Endothelial cell (in vitro differentiated cells): ENCODE measurements at places on chromosomes 5 and 9. TPM values are rescaled to one million over a fixed set of nuclear protein-coding genes. Genes with fewer than 3 reads are reported as not detected.
A peak's percentile ranks its signal among the peaks of the same experiment; 100 is the strongest.

Gene SPATA31D4
- total RNA-seq, result not detected

DNA sequence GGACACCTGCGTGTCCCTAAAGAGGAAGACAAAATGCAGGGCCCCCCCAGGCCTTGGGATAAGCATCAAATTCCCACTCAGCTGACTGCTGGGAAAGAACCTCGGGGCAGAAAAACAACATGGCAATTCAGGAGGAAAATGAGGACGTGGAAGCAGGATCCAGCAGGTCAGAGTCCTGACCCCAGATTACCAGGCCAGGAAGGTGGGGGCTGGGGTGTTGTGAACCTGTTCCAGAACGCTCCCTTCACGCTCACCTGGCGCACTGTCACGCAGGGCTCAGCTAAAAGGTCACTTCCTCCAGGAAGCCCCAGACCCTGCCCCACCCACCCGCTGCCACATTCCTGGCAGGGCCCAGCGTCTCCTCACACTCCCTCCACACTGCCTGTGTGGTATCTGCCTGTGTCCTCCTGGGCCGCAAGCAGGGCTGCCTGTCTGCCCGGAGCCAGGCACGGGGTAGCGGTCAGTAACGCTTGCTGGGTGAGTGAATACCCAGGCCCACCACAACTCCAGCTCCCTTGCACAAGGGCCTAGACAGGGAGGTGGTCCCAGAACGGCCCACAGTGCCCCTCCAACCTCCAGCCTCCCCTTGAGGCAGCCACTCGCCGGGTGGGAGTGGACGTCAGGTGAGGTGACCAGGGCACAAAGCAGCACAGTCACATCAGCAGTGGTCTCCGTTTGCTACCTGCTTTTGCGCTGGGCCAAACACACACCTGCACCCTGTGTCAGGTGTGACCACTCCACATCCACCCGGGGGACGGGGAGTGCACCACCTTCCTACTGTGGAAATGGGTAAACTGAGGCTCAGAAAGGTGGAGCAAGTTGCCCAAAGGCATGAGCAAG is 18.1 kb downstream of the VAV2 start:
- no peak for DNase-seq
- H3K36me3 ChIP-seq, result no peaks in the 10 kb centered on the region
- peaks cover 3% of the 10 kb centered on the region for H3K27me3 ChIP-seq

- peaks cover 2% of the 10 kb centered on the region for H3K27me3 ChIP-seq
- H3K27ac ChIP-seq, result no peak overlapping the region
- no peak for DNase-seq
- peaks cover 21% of the 10 kb centered on the region for H3K36me3 ChIP-seq
- no peak overlapping the region for H3K4me3 ChIP-seq
Observed at GRCh38 chr5:176406436-176407052, 9.8 kb downstream of the CLTB start.

Gene C5orf52
- total RNA-seq, result not detected

GRCh38 chr5:178474562-178475184 is 115.5 kb downstream of the COL23A1 start:
- H3K27me3 ChIP-seq, result no peaks in the 10 kb centered on the region
- H3K36me3 ChIP-seq, result peaks cover 7% of the 10 kb centered on the region
- H3K27ac ChIP-seq, result peak overlapping the region; percentile 49
- H3K4me1 ChIP-seq, result peaks cover 25% of the 10 kb centered on the region
- no peak overlapping the region for H3K4me3 ChIP-seq

- no peak for DNase-seq
- H3K27me3 ChIP-seq, result no peaks in the 10 kb centered on the region
- H3K27ac ChIP-seq, result no peak overlapping the region
- no peak overlapping the region for H3K4me3 ChIP-seq
- H3K4me1 ChIP-seq, result no peaks in the 10 kb centered on the region
Observed at GRCh38 chr5:156532921-156533320, 206.0 kb downstream of the SGCD start.

- H3K4me1 ChIP-seq, result no peaks in the 10 kb centered on the region
- H3K27ac ChIP-seq, result no peak overlapping the region
- H3K27me3 ChIP-seq, result no peaks in the 10 kb centered on the region
- no peak for DNase-seq
- no peaks in the 10 kb centered on the region for H3K36me3 ChIP-seq
Observed at GRCh38 chr9:10204276-10204675, 408.5 kb downstream of the PTPRD start.

DNA sequence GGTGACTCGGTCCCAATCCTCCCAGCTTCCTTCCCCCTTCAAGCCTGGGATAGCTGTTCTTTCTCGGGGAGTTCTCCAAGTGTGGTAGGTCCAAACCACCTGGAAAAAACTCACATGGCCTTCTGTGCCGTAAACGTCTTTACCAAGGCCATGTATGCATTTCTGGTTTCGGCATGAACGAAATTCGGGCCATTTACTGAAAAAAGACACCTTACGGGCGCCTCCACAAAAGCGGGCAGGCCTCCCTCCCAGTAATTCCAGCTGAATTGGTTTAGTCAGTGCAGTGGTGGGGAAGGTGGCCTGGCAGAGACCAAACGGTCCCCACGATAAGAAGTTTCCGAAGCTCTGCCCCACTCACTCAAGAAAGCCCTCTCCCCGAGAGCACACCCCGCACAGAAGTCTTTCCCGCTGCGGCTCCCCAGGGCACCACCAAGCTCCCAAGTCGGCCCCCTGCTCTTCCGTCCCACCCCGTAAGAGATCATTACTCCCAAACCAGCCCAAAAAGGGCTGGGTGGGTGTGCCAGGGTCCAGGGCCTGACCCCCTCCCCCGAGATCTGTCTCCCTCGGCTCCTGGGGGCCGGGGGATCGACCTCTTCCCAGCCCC is 86.3 kb upstream of the MELK start:
- peak overlapping the region; percentile 96 for H3K27ac ChIP-seq

DNA sequence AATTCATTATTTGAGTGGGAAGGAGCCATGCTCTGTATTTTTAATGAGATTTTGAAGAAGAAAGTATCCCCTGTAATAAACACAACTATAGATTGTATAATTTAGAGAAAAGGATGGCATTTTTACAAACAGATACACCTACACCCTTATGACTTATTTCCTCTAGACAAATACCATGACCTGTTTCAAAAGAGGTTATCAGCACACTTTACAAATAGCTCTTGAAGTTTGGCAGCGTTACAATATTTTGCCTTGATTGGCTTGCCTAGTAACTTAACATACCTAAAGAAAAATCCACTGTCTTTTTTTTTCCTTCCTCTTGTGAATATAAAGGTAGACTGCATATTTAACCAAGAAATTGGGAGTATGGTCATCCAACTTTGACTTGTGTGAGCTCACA is 28.5 kb upstream of the CETN3 start:
- H3K4me1 ChIP-seq, result peaks cover 3% of the 10 kb centered on the region
- no peaks in the 10 kb centered on the region for H3K27me3 ChIP-seq
- H3K36me3 ChIP-seq, result no peaks in the 10 kb centered on the region
- no peak overlapping the region for H3K4me3 ChIP-seq
- H3K27ac ChIP-seq, result no peak overlapping the region

- peaks cover 5% of the 10 kb centered on the region for H3K36me3 ChIP-seq
- H3K27ac ChIP-seq, result peak overlapping the region; percentile 87
- H3K27me3 ChIP-seq, result peaks cover 1% of the 10 kb centered on the region
Observed at GRCh38 chr5:102902135-102902448, 147.0 kb downstream of the PAM start.

DNA sequence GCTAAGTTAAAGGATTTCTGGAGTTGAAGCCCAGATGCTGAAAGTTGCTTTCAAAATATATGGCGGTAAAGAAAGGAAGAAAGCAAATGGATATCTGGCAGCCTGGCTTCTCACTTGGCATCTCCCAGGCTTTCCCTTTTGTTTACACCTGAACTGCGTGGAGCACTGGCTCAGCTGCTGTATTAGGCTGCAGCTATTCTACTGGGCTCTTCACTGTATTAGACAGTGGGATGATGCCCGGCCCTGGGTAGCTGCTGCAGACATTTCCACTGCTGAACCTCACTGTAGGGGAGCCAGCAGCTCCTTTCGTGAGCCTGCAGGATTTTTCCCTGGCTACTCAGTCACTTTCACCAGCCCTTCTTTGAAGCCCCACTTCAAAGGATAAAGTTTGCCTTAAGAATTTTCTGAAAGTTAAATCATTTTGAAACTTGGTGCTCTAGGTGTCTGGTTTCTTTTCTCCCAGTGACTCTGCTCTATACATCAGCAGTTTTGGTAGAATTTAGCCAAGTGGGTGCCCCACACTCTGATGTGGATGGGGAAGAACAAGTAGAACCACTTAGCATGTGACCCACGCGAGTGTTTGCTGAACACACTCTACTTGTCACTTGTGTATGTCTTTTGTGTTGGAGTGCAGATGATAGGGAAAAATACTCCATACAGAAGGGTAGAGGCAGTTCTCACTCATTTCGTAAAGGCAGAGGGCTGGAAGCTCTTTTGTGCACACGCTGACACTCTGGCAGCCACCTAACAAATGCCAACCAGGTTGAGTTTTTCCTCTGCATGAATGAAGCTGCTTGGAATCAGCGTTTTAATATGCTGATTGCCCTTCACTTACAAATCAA is 49.9 kb downstream of the C9orf152 start:
- peaks cover 55% of the 10 kb centered on the region for H3K4me1 ChIP-seq
- no peak for DNase-seq
- peak overlapping the region; percentile 22 for H3K27ac ChIP-seq
- H3K4me3 ChIP-seq, result no peak overlapping the region
- peaks cover 27% of the 10 kb centered on the region for H3K27me3 ChIP-seq

Gene TMEM174
- total RNA-seq, result not detected

GRCh38 chr9:136703276-136703860 is 9.0 kb upstream of the DIPK1B start:
- H3K27ac ChIP-seq, result no peak overlapping the region
- peaks cover 40% of the 10 kb centered on the region for H3K4me1 ChIP-seq
- peaks cover 6% of the 10 kb centered on the region for H3K36me3 ChIP-seq
- no peak overlapping the region for H3K4me3 ChIP-seq

- H3K4me1 ChIP-seq, result peaks cover 7% of the 10 kb centered on the region
- H3K36me3 ChIP-seq, result peaks cover 34% of the 10 kb centered on the region
- no peaks in the 10 kb centered on the region for H3K27me3 ChIP-seq
- H3K4me3 ChIP-seq, result no peak overlapping the region
Observed at GRCh38 chr5:134793111-134793510, 34.5 kb downstream of the DDX46 start.

DNA sequence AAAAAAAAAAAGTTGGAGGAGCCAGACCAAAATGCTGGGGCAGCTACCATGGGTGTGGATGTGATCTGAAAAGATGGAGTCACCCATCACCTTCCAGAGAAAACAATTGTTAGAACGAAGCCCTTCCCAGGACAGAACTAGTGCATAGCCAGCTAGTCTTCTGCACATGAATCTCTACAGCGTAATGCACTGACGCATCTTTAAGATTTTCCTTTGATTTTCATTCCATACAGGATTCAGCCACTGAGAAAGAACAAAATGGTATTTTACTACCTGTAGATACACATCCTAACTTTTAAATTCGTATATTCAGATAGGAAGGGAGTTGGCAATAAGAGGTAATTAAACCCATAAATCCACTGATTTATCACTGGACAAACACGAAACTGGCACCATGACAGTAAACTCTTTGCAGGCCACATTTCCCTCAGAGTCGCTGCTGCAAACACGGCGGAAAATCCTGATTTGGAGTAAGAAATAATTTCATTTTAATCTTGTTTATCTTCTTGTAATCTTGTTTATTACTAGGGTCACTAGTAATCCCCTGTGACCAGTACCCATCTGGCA is 206.6 kb downstream of the SPOCK1 start:
- H3K4me3 ChIP-seq, result no peak overlapping the region
- H3K27me3 ChIP-seq, result no peaks in the 10 kb centered on the region
- H3K36me3 ChIP-seq, result no peaks in the 10 kb centered on the region
- no peak overlapping the region for H3K27ac ChIP-seq
- peaks cover 3% of the 10 kb centered on the region for H3K4me1 ChIP-seq
- DNase-seq, result no peak

Gene SPINK5
- total RNA-seq, result 4.3 TPM

- no peaks in the 10 kb centered on the region for H3K27me3 ChIP-seq
- DNase-seq, result no peak
- H3K27ac ChIP-seq, result no peak overlapping the region
- H3K4me3 ChIP-seq, result no peak overlapping the region
- H3K4me1 ChIP-seq, result no peaks in the 10 kb centered on the region
- H3K36me3 ChIP-seq, result no peaks in the 10 kb centered on the region
Observed at GRCh38 chr5:122154491-122154890, 25.1 kb downstream of the ZNF474 start.

Gene PDLIM7
- total RNA-seq, result 238 TPM

GRCh38 chr9:33161589-33162132 is 5.5 kb downstream of the B4GALT1 start:
- H3K27me3 ChIP-seq, result peaks cover 11% of the 10 kb centered on the region
- peaks cover 5% of the 10 kb centered on the region for H3K36me3 ChIP-seq

GRCh38 chr5:67770431-67771025 is 445.0 kb upstream of the PIK3R1 start:
- H3K4me3 ChIP-seq, result no peak overlapping the region
- no peak for DNase-seq
- no peaks in the 10 kb centered on the region for H3K36me3 ChIP-seq
- H3K4me1 ChIP-seq, result peaks cover 6% of the 10 kb centered on the region

DNA sequence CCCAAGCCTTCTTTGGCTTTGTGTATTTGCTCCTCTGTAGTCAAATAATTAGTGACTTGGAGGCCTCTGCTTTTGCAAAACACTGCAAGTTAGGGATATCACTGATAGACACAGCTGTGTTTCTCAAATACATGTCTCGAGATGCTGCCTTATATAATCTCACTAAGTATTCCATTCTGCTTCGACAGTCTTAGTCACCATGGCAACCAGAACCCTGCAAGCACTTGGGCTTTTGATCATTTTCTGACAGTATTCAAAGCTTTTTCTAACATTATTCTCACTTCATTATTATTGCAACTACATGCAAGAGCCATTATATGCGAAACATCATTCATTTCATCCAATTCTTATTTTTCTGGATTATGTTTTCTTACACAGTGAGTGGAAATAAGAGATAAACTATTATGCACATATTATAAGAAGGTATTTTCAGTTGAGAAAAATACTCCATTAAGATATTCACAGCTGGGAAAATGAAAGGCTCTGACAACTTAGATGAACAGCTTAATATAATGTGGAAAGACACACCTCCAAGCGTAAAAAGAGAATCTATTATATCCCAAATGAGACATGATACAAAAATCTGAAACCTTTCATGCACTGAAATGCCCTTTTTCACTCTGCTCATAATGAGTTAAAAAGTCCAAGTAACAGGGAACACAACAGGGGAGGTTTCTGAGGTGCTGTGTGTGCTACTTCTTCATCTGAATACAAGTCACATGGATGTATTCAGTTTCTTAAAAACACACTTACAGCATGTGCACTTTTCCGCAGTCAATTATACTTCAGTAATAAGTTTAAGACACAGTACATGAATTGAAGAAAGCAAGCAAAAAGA is 93.9 kb downstream of the SCAI start:
- no peak overlapping the region for H3K27ac ChIP-seq
- H3K4me3 ChIP-seq, result no peak overlapping the region
- no peak for DNase-seq
- H3K36me3 ChIP-seq, result no peaks in the 10 kb centered on the region

- no peaks in the 10 kb centered on the region for H3K27me3 ChIP-seq
- peaks cover 4% of the 10 kb centered on the region for H3K36me3 ChIP-seq
- peaks cover 13% of the 10 kb centered on the region for H3K4me1 ChIP-seq
- DNase-seq, result no peak
- no peak overlapping the region for H3K27ac ChIP-seq
- H3K4me3 ChIP-seq, result no peak overlapping the region
Observed at GRCh38 chr5:142821733-142822487, 51.7 kb downstream of the ARHGAP26 start.

Gene CNTNAP3
- 1.5 TPM for total RNA-seq

Gene CATSPER3
- total RNA-seq, result 0.33 TPM

Gene ATP6V0E1
- total RNA-seq, result 147 TPM

Gene HRH2
- total RNA-seq, result 0.41 TPM

- H3K4me1 ChIP-seq, result peaks cover 43% of the 10 kb centered on the region
- peak overlapping the region; percentile 52 for H3K27ac ChIP-seq
- peak; percentile 53 for DNase-seq
- peaks cover 23% of the 10 kb centered on the region for H3K27me3 ChIP-seq
- peaks cover 13% of the 10 kb centered on the region for H3K36me3 ChIP-seq
Observed at GRCh38 chr9:92763721-92764380, 782 bp downstream of the BICD2 start.

Gene ZNF454
- total RNA-seq, result 0.15 TPM

- H3K36me3 ChIP-seq, result no peaks in the 10 kb centered on the region
- H3K4me3 ChIP-seq, result no peak overlapping the region
Observed at GRCh38 chr5:123719004-123719403, 207.0 kb downstream of the CSNK1G3 start.
